ENCODE measurements at places on chromosomes 1 and 21.

DNA sequence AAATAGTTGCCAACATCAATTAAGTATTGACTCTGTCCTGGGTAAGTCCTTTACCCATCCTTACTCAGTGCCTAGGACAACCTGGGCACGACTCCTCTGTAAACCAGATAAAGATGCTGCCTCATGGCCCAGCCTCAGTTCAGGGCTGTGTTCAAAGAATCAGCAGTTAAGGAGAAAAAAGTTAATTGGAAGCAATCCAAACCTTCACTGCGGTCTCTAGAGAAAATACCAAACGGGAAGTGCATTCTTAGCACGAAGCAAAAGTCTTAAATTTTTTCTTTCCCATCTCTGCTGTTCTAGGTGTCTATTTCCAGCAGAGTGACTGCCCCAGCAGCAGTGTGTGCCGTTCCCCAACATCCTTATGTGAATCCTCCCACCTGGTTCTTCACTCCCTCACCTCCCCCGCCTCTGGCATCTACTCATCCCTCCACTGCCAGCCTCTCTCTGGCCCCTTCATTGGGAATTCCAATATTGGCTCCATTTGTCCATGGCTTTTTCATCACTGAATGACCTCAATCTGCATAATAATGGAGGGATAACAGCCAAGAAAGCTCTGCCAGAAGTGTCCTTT lies 23.2 kb downstream of the KANK4 start:
- no peak for DNase-seq

DNA sequence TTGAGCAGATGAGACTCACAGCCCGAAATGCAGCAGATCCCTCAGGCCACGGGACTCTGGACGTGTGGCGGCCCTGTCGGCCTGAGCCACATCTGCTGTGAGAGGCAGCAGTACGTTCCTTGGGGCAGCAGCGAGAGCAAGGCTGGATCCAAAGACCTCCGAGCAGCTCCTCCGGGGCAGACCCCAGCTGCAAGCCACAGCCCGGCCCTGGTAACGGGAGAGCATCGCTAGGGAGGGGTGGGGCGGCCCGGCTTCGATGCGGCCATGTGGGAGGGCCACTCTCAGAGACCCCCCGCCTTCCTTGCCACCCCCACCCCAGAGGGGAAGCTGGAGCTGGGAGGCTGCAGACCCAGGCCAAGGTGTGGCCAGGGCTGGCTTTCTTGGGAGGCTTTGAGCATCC lies 17.8 kb downstream of the PRKCZ start:
- DNase-seq, result no peak

DNA sequence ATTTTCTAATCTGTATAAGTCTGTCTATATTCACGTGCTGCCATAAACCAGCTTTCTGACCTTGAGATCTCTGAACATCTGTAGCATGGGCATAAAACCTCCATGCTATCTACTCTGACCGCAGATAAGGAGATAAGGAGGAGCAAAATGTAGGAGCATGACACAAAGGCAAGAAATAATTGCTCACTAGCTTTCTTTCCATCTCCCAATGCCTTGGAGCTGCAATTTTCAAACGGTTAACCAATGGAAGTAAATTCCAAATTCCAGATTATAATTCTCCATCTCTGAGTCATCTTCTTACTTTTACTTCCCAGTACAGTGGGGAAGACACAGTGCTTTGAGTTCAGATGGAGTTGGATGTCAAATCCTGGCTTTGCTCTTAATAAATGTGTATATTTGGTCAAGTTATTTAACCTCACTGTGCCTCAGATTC lies 41.6 kb downstream of the CD58 start:
- no peak for DNase-seq

DNA sequence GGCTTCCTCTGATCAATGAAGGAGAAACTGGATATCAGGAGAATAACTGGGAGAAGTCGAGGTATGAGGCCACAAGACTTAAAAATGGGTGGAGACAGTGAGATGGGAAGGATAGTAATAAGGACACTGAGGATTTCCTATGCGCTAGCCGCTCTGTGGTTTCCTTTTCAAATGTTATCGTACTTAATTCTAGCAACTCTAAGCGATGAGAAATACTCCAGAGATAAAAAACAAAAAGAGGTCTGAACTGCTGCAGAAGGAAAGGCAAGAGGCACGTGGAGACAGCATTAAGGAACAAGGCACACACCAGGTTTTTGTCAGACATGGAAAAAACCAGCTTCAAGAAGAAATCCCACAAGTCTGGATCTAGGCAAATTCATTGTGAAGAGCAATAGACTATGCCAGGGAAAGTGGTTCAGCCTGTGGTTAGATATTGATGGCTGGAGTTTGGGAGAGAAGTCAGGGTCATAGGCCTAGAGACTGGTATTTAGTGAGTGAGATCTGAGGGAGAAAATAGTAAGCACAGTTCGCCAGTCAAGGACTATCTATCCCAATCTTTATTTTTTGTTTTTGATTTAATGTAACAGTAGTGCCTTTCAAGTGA lies 5.3 kb downstream of the CLCA2 start:
- DNase-seq, result no peak

- DNase-seq, result no peak
Observed at GRCh38 chr1:101198842-101199636, 37.8 kb upstream of the S1PR1 start.

DNA sequence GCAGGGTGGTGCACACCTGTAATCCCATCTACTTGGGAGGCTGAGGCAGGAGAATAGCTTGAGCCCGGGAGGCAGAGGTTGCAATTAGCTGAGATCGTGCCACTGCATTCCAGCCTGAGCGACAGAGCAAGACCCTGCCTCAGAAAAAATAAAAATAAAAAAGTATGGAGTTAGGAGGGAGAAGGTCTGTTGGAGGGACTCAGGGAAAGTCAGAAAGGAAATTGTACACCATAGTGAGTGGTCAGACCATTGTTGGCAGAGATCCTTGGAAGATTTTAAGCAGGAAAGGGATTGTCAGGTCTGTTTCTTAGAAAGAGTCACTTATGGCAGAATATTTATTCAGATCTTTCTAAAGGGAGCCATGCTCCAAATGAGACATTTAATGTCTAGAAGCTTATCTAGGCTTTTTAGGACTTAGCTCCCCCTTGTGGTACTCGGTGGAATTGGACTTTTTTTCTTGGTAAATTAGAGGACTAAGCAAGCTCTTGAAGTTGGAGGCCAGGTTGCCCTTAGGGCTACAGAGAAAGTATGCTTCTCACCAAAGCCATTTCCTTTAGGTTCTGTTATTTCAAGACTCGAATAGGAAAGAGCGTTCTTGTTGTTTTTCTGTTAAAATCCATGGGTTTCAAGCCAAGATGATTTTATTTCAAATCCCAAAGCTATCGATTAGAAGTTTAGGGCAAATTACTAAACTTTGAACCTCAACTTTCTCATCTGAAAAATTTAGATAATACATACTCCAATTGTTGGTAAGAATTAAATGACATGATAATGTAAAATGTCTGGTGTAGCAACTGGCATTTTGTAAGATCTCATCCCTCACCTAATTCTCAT lies 16.5 kb downstream of the MIA3 start:
- DNase-seq, result peak; percentile 70
